Fibroblast of skin of left biceps (primary cell): ENCODE measurements at places on chromosomes 13 and 19.

GRCh38 chr13:30413842-30414241 lies 8.5 kb upstream of the UBE2L5 start:
- no peak for DNase-seq

DNA sequence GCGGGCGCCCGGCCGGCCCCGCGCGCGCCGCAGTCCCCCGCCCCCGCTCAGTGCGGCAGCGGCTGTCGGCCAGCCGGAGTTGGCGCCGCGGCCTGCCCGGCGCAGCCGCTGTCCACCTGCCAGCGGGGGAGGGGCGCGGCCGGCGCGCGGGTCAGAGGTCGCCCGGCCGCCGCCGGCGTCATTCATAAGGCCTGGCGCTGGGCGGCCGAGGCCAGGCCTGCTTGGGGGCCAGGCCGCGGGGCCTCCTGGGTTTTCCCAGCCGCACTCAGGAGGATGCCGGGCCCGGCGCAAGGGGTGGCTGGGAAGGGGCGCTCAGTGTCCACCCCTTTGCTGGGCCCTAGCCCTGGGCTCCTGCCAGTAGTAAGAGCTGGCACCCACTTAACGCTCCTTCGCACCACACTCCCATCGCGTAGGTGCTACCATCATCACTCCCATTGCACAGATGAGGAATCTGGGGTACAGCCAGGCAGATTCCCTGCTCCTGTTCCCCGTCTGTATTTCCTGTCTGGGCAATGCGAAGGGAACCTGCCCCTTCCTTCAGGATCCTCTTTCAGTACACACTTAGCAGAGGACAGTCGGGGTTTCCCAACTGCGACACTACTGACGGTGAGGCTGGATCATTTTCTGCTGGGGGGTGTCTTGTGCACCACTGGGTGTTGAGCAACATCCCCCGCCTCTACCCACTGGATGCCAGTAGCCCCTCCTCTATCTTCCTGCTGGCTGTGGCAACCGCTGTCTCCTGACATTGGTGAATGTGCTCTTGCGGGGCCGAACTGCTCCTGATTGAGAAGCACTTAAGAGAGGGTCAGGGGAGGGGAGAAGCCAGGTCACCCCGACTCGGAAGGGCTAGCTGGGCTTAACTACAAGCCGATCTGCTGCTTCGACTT lies 846 bp upstream of the PRKACA start:
- no peak for DNase-seq

DNA sequence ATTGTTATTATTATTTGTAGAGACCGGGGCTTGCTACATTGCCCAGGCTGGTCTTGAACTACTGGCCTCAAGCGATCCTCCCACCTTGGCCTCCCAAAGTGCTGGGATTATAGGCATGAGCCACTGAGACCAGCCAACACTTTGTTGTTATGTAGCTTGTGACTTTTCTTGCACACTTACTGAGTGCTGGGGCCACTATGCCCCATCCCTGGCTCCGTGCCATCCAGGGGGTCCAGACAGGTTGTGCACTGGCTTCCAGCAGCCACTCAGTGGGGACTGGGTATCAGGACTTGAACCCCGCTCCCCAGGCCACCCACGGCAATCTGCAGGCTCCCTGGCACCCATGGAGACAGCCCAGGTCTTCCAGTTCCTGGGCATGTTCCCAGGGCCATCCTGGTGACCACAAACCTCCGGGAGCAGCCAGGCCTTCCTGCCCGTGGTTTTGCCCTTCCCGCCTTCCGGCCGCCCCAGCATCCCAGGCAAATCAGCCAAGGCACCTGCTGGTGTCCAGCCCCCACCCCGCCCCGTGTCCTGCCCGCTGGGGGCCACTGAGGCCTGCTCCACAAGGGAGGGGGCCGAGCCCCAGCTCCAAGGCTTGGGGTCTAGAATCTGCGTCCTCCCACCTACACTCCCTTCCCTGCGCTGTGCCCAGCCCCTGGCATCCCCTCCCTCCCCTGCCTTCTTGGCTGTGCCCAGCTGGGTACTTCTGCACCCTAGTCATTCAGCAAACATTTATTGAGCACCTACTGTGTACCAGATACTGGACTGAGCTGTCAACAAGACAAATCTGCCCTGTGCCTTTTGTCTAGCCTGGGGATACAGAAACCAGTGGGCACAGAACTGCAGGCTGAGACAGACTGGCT lies 23.7 kb upstream of the SEMA6B start:
- no peak for DNase-seq

DNA sequence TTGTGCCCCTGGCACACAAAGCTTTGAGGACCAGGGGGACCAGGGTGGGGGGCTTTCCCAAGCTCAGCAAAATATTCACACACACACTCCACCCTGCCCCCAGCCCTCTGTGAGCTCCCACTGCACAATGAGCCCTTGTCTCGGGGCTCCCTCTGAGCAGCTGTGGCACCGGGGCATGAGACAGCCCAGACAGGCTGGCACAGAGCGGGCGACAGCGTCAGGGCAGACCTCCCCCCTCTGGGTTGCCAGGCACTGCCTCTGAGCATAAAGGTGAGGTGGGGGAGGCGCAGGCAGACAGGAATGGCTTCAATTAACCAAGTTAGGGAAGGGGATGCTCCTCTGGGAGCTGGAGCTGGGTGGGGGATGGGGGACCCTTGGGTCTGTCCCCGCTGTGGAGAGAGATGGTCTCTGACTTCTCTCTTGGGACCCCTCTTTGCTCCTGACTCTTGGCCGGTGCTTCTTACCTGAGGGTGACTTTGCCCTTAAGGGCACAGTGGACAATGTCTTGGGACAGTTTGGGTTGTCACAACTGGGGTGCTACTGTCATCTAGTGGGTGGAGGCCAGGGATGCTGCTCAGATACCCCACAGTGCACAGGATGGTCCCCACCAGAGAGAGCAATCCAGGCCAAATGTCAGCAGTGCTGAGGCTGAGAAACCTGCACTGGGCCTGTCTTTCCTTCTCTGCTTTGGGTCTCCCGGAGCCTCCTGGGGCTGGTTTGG lies 30.3 kb downstream of the LYL1 start:
- DNase-seq: no peak

DNA sequence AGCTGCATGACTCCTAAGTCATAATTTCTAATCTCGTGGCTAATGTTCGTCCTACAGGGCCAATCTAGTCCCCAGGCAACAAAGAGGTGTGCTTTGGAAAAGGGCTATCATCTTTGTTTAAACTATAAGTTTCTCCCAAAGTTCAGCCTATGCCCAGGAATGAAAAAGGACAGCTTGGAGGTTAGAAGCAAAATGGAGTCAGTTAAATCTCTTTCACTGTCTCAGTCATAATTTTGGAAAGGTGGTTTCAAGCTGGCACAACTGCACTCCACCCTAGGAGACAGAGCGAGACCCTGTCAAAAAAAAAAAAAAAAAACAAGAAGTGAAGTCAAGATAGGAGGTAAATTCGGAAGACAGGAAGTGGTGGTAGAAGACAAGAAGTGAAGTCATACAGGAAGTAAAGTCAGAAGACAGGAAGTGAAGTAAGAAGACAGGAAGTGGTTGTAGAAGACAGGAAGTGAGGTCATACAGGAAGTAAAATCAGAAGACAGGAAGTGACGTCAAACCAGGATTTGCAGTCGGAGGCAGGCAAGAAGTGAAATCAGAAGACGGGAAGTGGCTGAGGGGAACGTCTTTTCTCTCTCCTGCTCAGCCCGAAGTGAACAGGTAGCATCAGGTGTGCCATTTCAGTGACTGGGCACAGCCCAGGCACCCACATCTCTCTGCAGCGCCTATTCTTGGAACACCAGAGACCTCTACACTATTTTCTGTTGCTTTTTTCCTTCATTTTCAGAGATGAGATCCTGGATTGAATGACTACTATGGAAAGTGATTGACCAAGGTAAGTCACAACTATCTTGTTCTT lies 32.2 kb downstream of the GP6 start:
- DNase-seq: no peak

GRCh38 chr19:54023191-54023590 lies 31.8 kb downstream of the CACNG6 start:
- DNase-seq: no peak

GRCh38 chr19:6021878-6022569 lies 44.1 kb upstream of the RANBP3 start:
- peak; percentile 37 for DNase-seq

DNA sequence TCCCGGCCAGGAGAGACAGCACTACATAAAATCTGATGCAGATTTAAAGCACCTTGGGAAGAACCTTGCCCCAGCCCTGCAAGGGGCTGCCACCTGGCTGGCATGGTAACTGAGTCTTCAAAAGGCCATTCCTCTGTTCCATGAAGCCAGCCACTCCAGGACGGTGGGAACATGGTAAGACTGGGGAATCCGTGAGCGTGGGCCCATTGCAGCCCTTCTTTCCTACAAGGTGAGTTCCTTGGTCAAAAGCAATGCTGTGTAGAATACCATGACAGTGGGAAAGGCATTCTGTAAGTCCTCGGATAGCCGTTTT lies 121.3 kb downstream of the SOX1 start:
- DNase-seq: no peak

- DNase-seq: no peak
Measured at GRCh38 chr13:86665842-86666241, 866.6 kb upstream of the SLITRK6 start.

DNA sequence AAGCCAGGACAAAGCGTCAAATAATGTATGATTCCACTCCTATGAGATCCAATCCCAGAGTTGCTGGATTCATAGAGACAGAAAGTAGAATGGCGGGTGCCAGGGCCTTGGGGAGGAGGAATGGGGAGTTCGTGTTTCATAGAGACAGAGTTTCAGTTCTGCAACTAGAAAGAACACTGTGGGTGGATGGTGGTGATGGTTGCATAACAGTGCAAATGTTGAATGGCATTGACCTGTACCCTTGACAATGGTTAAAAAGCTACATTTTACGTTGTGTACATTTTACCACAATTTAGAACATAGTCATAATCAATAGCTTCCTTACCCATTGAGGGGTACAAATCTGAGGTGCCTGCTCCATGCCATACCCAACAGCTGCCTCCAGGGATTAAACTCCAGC lies 33.4 kb downstream of the MBD3L2B start:
- no peak for DNase-seq

DNA sequence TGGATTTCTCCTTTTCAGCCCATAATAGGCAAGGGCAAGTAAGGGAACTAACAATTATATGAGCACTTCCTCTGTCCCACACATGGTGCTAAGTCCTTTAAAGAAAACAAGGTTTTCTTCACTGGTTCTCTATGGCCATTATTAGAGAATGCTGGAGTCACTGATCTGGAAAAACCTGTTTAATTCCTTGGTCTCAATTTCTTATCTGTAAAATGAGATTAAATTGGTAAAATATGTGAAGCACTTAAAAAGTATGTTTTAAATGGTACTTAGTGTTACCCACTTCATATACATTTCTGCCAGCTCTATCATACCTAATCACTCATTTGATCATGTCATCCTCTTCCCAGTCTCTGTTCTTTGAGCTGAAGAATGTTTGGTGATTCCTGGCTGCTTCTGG lies 39.4 kb downstream of the LRCH1 start:
- DNase-seq: no peak

- no peak for DNase-seq
Measured at GRCh38 chr19:49559928-49560327, 20.4 kb downstream of the NOSIP start.

GRCh38 chr19:48966541-48967345 lies 1.6 kb downstream of the FTL start:
- no peak for DNase-seq

- no peak for DNase-seq
Measured at GRCh38 chr13:37707739-37708500, 109.4 kb upstream of the POSTN start.

GRCh38 chr13:108086678-108087077 lies 128.7 kb downstream of the LIG4 start:
- no peak for DNase-seq

DNA sequence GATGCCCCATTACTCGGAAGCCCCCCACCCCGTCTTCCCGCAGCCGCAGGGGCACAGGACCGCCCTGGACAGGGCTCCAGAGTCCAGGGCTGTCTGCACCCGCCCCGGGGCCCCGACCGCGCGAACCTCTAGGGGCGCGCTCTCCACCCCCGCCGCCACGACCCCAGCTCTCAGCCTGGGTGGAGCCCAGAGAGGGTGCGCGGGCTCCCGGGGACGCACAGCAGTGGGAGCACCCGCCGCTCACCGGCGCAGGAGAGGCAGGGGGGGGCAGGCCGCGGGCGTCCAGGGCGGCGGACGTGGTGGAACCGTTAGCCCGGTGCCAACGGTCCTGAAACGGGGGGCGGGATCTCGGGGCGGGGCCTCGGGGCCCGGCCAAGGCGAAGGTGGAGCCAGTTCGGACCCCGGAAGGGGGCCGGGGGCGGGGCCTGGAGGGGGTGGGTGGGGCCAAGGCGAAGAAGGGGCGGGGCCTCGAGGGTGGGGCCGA lies at the start of gene ATP8B3:
TSS of gene ATP8B3 (minus strand) at position 335 of the 484 bp plus-strand sequence. CDS start 540 bp downstream, outside the sequence.
- DNase-seq: no peak

- DNase-seq: peak; percentile 46
Measured at GRCh38 chr13:30338331-30338851, 31.0 kb upstream of the KATNAL1 start.

- DNase-seq: no peak
Measured at GRCh38 chr19:1001538-1002166, 1.4 kb downstream of the GRIN3B start.

- no peak for DNase-seq
Measured at GRCh38 chr19:2255982-2256685, at the start of gene JSRP1. JSRP1 (minus strand) TSS chr19:2256417; CDS start chr19:2255314, 1,103 bp downstream.

DNA sequence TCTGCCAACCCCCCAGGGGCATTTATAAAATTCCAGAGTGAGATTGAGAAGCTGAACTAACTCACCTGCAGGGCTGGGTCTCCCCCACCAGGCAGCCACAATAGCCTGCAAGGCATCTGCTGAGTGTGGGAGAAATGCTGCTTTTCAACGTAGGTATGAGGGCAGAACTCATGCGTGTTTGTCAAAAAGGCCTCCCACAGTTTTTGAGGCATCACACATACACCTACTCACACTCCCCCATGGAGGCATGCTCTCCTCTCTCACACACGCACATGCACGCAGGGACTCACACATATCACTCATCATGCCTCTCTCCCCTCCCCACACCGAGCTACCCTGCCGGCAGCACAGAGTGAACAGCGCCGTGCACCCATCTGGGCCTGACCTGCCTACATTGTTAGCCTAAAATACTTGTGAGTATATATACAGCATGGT lies 390.5 kb downstream of the FGF9 start:
- no peak for DNase-seq

- no peak for DNase-seq
Measured at GRCh38 chr19:36417752-36418286, 625 bp downstream of the ZFP82 start.

DNA sequence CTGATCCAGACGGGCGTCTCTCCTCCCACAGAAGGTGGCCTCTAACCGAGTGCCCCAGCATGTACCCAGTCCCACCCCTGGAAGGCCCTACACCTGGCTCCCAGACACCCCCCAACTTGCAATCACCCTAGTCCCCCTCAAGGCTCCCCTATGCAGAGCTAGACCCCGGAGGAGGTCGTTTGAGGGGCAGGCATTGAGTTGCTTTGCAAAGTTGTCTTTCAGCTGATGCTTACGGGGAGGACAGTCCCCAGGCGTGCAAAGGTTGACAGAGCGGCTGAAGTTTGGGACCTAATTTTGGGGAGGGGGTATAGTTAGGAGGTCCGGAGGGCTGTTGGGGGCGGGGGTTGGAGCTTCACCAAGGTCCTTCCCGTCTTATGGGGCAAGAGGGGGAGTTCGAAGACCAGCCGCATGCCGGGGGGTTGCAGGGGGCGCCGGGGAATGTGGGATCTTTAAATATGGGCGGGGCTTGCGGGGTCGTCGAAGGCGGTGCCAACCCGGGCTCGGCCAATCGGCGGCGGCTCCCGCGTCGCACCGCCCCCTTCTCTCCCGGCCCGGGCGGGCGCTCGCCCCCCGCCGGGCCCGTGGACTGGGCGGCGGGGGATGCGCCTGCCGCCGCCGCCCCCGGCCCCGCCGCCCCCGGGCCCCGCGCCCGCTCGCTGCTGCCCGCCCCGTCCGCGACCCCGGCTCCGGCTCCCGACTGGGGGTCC lies at the start of gene KCNN1:
TSS of gene KCNN1 (plus strand) at position 558 of the 707 bp plus-strand sequence. CDS start 6,782 bp downstream, outside the sequence.
- no peak for DNase-seq
